Stimulated activated naive CD4-positive, alpha-beta T cell treated with Interleukin-2 at 50 U/mL for 16 hours (primary cell): ENCODE measurements at places on chromosomes 6 and 20.

GRCh38 chr20:35271073-35271882 lies 6.6 kb downstream of the MMP24OS start:
- DNase-seq = no peak

- DNase-seq = no peak
Observed at GRCh38 chr6:29678114-29678513, 2.8 kb downstream of the ZFP57 start.

- DNase-seq = peak; percentile 63
Observed at GRCh38 chr6:107847844-107848802, 24.0 kb upstream of the SCML4 start.

- DNase-seq = no peak
Observed at GRCh38 chr20:50450493-50450826, 59.7 kb upstream of the PTPN1 start.

- DNase-seq = no peak
Observed at GRCh38 chr6:165661664-165662025, 1.4 kb downstream of the PDE10A start.

DNA sequence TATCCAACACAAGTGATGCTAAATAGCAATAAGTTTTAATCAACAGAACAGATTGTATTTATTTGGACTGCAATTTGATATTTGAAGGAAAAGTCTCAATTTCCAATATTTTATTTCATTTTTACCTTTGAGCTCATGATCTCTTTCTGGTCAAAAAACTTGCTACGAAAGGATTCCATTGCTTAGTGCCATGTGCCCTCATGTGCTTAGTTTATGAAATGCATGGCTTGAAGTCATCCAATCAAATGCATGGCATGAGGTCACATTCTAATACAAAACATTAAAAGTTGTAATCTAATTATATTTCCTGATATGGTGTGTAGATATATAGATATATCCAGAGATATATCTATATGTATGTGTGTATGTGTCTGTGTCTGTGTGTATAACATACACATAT lies 321.2 kb upstream of the ADGRB3 start:
- DNase-seq = no peak

DNA sequence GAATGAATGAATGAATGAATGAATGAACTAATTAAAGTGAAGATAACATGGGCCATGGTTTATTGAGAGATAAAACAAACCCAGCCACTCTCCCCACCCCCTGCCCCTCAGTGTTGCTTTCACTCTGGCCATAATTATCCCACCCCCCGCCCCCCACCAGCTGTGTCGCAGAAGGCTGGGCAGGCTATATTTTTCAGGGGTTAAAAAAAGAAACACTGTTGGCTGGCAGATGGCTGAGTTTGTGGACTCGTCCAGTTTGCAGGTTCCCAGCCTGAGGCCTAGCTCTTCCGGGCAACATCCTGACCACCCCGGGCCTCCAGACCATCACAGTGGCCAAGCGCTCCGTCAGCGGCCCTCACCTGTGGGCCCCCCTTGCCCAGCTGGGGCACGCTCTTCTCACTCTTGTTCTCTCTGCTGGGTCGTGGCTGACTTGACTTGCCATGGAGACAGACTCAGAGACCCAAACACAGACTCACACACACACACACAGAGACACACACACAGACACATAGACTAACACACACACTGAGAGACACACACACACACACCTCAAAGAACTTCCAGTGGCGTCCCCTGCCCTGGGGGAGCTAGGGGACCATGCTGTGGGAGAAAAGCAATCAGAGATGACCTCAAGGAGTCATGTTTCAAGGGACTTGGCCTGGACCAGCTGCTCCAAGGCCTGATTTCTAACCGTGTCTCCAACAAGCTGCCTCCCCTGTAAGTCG lies 2.2 kb upstream of the GRM4 start:
- no peak for DNase-seq

- DNase-seq = no peak
Observed at GRCh38 chr6:52410979-52411378, 9.2 kb upstream of the EFHC1 start.

DNA sequence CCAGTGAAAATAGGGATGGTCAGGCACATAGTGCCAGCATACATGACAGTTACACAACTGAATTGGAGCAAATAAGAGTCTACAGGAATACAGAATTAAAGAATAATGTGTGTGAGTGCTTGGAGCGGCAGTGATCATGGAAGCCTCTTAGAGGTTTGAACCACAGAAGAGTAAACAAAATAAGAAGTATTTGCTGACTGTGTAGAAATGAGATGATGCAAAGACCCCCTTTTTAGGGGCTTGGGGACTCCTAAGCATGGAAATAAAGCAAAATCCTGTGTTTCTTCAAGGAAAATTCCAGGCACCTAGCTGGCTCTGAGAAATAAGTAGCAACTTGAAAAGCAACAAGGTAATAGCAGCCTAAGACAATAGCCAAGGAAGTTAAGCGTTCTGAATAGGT lies 6.8 kb downstream of the OR2H2 start:
- no peak for DNase-seq

- no peak for DNase-seq
Observed at GRCh38 chr6:30875244-30876038, 8.9 kb upstream of the DDR1 start.

DNA sequence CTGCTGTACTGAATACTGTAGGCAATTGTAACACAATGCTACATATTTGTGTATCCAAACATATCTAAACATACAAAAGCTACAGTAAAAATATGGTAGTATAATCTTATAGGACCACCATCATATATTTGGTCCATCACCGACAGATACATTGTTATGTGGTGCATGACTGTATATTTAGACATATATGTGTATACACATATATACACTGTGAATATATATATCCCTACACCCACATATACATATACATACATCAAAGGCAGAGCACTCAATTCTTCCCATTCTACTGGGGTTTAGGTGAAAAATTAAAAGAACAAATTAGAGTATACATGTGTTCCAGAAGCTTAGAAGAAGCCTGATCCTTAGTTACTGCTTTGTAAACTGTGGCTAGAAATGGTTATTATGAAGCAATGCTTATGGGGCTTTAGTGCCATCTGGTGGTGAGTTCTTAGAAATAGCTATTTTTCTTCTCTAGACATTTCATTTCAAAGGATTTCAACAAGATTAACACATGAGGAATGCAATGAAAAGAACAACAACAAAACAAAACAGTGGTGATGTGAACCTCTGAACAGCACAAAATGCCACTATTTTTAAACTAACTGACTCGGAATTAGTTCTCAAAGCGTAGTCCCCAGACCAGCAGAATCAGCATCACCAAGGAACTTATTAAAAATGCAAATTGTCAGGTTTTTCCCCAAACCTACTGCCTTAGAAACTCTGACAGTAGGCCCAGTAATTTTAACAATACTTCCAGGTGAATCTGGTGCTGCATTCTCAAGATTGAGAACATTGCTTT lies 38.0 kb downstream of the PKHD1 start:
- no peak for DNase-seq

- DNase-seq = no peak
Observed at GRCh38 chr6:80156221-80156620, 49.8 kb downstream of the BCKDHB start.

- no peak for DNase-seq
Observed at GRCh38 chr6:81813305-81813704, 60.8 kb upstream of the TENT5A start.

DNA sequence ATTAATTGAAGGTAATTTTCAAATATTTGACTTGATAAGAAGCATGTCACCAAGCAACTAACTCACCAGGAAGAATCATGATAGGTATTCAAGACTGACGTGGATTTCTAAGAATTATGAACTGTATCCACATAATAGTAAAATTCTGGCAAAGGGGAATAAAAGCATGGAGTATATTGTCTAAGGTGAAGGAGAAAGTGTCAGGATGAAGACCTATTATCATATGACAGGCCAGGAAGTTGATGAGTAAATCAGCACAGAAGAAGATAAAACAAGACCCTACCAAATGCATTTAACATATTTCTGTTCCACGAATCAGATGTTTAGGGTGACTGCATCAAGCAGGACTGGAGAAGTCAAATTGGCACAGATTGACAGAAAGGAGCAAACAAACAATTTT lies 362.7 kb upstream of the MMS22L start:
- DNase-seq = no peak

- no peak for DNase-seq
Observed at GRCh38 chr6:71029555-71029954, 72.7 kb upstream of the B3GAT2 start.

DNA sequence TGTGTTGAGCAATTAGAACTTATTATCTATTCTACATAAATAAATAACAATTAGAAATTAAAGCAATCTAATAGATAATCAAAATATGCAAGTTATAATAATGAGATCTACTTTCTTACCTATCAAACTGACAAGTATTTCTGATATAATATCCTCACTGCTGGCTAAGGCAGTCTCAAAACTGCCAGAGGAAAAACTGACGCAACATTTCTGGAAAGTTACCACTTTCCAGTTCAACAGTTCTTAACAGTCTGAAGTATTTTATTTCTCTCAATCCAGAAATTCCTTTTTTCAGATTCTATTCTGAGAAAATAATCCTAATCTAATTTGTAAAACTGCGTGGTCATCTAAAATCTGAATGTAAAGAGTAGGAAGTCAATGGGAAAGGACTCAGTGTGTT lies 121.0 kb downstream of the TRDN start:
- no peak for DNase-seq

DNA sequence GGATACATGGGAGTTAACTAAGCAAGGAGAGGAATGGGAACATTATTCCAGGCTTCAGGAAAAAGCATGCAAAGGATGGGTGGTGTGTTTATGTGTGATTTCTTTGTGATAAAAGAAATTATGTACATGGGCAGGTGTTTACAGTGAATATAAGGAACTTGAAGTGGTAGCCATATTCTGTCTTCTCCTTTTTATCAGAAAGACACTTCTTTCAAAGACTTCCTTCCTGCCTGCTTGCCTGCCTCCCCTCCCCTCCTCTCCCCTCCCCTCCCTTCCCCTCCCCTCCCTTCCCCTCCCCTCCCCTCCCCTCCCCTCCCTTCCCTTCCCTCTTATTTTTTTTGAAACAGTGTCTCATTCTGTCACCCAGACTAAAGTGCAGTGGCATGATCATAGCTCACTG lies 14.4 kb downstream of the CYB5R4 start:
- no peak for DNase-seq

DNA sequence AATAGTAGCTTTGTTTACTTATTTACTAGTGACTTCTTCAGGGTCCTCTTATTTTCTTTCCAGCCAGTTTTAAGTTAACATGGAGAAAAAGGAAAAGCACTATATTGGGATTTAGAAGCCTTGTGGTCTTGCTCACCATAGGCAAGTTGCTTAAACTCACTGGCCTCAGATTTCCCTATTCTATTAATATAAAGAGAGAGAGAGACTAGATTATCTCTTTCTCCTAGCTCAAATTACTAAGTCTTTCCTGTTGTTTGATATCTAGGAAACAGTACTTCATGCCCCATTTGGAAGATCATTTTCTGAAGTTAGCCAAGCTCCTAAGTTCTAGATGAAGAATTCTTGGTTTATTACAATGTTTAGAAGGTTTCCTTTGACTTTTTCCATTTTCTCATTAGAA lies 32.5 kb downstream of the CTNNBL1 start:
- no peak for DNase-seq

- DNase-seq = no peak
Observed at GRCh38 chr6:158109748-158110147, 58.3 kb downstream of the SERAC1 start.

DNA sequence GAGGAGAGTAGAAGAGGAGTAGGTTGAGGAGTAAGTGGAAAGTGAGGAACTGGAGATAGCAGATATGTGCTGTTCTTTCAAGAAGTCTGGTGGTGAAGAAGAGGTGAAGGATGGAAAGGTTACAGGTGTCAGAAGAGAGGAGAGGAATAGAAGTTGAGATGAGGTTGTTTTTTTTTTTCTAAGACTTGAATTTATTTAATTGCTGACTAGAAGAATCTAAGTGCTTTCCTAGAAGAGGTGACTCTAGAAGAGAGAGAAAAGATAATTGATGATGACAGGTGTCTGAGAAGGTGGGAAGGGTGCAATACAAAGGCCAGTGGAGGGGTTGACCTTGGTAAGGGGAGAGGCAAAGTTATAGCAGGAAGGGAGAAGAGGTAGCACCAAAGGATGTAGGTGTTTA lies 25.6 kb downstream of the NDUFAF5 start:
- no peak for DNase-seq

DNA sequence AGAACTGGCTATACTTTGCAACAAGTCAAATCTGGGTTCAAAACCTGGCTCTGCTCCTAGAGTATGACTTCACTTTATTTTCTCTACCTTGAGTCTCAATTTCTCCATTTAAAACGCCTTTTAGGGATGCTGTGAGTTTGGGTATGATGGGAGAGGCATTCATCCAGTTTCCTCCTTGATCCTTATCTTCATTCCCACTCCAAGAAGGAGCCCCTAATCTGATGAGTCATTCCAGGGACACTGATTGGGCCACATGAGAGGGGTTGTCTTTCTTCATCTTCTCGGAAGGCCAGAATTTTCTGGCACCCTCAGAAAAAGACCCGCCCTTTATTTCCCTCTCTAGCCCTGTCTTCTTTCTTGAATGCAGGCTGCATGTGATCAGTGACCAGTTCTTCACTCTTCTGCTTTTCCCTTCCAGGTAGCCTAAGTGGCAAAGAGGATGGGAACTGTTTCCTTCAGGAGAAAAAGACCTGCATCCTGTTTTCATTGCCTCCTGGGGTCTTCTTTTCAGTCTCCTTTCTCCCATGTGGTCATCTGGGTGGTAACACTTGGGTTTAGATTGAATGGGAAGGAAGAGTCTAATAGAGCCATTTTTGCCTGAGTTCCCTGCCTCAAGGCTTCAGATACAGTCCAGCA lies 32.1 kb upstream of the PNRC1 start:
- DNase-seq = no peak

DNA sequence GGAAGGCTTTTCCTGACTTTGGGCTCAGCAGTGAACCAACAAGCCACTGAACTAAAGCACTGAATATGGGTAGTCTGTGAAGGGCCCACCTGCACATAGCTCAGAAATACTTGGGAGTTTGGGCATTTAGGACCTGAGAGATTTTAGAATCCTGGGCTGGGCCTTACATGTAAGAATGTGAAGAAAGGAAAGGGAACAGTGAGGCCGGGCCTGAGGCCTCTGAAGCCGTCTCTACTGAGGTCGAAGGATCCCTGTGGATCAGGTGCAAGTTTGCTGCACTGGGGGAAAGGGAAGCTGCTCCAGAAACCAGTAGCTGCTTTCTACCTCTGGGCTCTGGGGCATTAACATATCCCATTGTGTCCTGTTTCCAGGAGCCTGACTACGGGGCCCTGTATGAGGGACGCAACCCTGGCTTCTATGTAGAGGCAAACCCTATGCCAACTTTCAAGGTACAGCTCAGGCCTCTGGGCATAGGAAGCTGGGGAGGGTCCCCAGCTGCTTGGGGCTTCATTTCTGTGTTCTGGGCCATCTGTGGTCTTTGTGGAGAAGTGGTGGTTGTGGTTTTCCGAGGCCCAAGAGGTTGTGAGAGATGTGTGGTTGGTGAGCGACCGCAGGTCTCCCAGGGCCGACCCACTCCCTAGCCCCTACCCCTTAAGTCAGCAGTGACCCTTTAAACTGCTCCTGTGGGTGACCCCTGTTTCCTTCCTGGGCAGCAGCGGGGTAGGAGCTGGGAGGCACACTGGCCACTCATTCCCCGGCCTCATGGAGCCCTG lies 30.3 kb downstream of the PLCG1 start:
- DNase-seq = no peak
